ENCODE measurements at places on chromosomes 7 and 10.

DNA sequence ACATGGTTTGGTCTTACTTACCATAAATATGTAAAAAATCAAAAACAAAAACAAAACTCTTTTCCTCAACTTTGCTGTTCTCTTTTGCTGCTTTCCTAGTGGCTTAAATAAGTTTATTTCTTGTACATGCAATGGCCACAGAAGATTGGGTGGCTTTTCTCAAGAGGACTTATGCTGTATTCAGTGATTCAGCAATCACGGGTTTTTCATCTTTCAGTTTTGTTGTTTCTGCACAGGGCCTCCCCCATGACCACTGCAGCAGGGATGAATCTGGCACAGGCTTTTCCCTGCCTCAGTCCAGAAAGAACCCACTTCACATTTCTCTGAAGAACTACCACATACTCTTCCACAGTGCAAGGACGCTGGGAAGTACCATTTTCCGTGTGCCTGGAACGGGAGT is 355.0 kb downstream of the RNLS start:
- no peak for DNase-seq

GRCh38 chr10:58264780-58265179 is 2.9 kb downstream of the IPMK start:
- DNase-seq: peak; percentile 16

DNA sequence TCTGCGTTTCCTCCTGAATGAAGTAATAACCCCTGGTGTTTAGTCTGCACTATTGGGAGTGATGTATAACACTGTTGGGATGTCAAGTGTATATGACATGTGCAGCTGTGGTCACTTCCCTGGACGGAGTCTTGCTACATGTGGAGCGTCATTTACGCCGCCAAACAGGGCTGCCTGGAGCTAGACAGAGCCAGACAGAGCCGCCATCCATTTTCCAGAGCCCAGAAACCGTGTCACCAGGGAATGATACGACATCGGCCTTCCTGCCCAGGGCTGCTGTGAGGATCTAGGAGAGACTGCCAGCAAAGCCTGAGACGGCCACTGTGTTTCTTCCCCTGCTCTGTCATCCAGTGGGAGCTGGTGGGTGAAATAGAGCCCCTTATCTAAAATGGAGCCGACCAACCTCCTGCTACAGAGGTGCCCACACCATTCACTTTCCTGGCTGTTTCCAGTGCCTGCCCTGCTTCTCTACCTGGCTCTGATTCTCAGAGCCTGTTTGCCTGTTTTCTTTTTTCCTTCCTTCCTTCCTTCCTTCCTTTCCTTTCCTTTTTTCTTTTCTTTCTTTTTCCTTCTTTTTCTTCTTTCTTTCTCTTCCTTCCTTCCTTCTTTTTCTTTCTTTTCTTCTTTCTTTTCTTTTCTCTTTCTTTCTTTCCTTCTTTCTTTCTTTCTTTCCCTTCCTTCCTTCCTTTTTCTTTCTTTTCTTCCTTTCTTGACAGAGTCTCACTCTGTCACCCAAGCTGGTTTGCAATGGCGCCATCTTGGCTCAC is 13.3 kb upstream of the FGFR2 start:
- DNase-seq: no peak

GRCh38 chr7:157932498-157933218 is 595.9 kb downstream of the DNAJB6 start:
- no peak for DNase-seq

- no peak for DNase-seq
Observed at GRCh38 chr7:28596245-28596935, 184.1 kb downstream of the CREB5 start.

DNA sequence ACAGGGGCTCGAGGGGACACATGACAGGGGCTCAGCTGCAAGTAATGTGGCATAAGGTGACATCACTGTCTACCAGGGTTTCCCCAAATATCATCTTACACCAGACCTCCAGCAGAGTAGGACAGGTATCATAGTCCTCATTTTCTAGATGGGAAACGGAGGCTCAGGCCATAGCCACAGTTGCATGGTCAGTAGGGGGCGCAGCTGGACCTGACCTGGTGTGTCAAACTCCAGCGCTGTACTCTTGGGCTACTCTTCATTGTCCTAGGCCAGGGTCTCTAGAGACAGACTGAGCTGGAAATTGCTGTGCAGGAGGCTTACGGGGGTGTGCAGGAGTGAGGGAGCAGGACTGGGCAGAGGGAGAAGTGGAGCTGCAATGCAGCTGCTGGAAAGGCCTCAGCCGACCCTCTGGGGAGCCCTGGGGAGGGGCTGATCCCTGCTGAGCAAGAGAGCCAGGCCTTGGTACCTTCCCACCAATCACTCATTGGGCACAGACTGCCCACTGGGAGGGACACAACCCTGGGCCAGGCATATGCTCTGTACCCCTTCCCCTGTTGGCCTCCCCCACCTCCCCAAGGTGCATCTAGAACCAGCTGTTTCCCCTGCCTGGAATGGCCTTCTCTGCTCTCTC is 89.9 kb downstream of the CDH23 start:
- DNase-seq: no peak
